Right hindlimb (tissue), 1 donor: ENCODE measurements at places on chromosomes 7 and 10.

- no peak for DNase-seq
These were observed 4.6 kb downstream of the POLM start for GRCh38 chr7:44077681-44078091.

GRCh38 chr7:126378642-126379041 is 874.1 kb downstream of the GRM8 start:
- DNase-seq, result no peak

DNA sequence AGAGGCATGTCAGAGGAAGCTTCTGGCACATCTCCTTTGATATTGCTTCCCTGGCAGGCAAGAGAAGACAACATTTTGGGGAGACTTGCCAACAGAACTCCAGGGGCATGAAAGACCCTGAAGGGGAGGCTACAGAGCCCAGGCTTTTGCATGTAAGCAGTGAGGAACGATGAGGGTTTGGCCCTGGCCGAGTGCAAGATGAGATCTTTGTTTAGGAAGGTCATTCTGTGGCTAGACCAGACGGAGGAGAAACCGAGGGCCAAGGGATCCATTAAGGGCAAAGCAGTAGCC is 3.8 kb downstream of the SVIL start:
- no peak for DNase-seq

DNA sequence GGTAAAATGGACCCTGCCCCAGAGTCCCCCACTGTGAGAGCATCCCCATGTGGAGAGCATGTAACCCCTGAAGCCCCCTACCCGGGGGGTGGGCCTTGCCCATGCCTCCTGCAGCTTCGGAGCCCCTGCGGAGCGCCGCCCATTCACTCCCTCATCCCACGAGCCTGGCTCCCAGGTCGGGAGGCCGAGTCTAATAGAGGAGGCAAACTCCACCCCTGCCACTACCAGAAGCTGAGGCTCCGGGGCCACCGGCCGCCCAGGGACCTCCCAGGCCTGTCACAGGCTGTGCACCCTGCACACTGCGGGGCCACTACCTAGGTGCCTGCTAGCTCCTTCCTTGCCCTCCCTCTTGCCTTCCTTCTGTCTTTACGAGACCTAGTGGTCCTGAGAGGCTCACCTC is 17.4 kb downstream of the WDR86 start:
- DNase-seq, result no peak

GRCh38 chr7:43296306-43296705 is 183.9 kb downstream of the HECW1 start:
- DNase-seq, result peak; percentile 67
